ENCODE measurements at places on chromosomes 16 and 17. TPM values are rescaled to one million over a fixed set of nuclear protein-coding genes. Genes with fewer than 3 reads are reported as not detected.

GRCh38 chr17:30550512-30551273, 73.5 kb downstream of the GOSR1 start:
- H3K36me3 ChIP-seq = no peaks in the 10 kb centered on the region
- no peak overlapping the region for H3K4me3 ChIP-seq
- H3K27ac ChIP-seq = no peak overlapping the region

DNA sequence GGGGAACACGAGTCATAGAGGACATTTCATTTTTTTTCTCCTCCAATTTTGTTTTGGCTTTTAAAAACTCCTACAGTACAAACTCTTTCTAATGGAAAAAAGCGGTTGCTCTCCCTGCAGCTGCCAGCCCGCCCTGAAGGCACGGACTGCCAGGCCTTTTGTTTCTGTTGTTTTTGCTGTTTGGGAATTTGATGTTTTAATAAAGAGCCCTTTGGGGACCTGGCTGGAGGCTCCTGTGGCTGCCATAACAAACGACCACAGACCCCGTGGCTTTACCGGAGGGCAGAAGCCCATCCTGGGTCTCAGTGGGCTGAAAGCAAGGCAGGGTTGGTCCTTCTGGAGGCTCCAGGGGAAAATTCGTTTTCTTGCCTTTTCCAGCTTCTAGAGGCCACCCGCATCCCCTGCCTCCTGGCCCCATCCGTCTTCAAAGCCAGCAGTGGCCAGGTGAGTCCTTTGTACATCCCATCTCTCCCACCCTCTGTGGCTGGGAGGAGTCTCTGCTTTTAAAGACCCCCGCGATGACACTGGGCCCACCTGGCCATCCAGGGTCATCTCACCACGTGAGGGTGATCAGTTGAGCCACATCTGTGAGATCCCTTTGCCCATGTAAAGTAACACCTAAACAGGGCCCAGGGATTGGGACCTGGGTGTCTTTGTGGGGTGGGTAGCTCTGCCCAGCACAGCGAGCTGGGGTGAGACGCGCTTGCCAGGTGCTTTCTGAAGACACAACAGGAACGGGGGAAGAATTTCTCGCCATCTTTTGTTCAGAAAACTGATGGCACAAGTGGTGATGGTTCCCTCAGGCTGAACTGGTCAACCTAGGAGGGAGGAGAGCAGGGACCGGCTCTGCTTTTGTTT, 113.9 kb downstream of the BANP start:
- H3K27me3 ChIP-seq = no peaks in the 10 kb centered on the region
- DNase-seq = no peak
- H3K27ac ChIP-seq = no peak overlapping the region
- H3K4me1 ChIP-seq = peaks cover 28% of the 10 kb centered on the region
- no peaks in the 10 kb centered on the region for H3K36me3 ChIP-seq

DNA sequence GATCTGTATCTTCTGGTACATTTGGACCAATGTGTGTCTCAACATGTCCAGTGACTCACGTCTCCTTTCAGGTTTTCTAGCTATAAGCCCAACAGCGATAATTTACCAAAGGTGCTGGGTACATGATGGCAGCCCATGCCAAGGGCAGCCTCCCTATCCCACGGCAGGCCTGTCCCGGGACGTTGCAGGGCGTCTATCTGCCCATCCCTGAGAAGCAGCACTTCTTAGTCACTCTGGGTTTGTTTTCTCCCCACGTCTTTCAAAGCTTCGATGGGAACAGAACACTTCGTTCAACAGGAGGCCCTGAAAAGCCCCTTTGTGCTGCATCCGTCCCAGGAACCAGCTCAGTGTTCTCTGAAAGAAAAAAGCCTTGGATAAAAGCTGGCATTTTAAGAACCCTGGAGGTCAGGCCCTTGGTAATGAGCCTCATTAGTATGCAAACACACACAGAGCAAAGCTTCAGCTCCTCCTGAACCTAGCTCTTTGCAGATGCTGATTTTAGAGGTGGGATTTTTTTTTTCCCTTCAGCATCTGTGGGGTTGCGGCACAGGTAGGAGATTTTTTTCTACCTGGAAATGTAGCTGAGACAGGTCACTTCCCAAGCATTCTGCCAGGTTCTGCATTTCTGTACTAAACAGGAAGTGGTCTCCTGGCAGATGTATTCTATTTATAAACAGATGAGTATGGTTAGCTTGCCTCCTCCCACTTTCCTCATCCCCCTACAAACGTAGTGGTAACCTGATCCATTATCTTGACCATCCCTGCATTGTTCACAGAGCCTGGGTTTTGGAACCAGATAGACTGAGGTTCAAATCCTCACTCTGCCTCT, 17.5 kb upstream of the MT4 start:
- H3K4me3 ChIP-seq = no peak overlapping the region
- H3K36me3 ChIP-seq = no peaks in the 10 kb centered on the region
- H3K4me1 ChIP-seq = peaks cover 27% of the 10 kb centered on the region
- H3K27ac ChIP-seq = peak overlapping the region; percentile 77
- no peaks in the 10 kb centered on the region for H3K27me3 ChIP-seq

DNA sequence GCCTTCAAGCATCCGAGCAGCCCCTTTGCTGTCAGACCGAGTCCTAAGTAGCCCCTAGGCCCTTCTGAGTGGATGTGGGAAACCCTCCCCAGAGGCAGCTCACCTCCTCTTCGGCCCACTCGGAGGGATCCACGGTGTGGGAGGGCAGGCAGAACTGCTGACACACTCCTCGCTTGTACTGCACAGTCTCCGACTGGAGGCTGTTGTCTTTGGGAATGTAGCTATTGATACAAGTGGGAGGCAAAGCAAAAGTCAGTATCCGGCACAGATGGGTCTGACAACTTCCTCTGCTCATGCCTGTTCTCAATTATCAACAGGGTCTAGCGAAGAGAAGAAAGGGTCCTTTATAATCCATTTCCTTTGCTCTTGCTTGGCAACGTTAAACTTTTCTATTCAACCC, 25.9 kb upstream of the FOXJ1 start:
- DNase-seq = no peak
- H3K27ac ChIP-seq = no peak overlapping the region
- H3K4me3 ChIP-seq = no peak overlapping the region
- no peaks in the 10 kb centered on the region for H3K27me3 ChIP-seq
- peaks cover 8% of the 10 kb centered on the region for H3K4me1 ChIP-seq

DNA sequence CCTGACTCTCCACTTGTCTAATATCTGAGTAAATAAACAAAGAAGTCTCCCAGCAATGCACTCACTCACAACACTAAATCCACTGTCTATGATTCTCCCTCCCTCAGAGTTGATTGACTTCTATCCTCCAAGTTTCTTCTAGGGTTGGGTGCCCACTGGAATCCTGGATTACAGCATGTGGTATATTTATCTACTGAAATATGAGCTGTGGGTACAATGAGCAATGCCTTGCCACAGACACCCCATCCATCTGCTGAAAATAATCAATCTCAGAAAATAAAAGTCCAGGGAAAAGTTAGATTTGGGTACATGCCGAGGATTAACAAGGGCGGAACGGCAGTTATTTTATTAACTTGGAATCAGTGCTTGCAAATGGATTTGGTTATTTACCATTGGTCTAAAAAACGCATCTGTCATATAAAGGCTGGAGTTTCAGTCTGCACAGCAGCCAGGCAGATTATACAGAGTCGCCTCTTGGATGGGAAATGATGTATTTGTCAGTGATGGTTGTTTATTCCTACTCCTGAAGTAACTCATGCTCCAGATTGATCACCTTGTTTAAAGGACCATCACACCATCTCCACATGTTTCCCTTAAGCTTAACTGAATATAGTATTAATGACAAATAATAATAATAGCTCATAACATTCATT, 193.9 kb upstream of the SOX9 start:
- no peak for DNase-seq
- no peak overlapping the region for H3K4me3 ChIP-seq
- H3K4me1 ChIP-seq = no peaks in the 10 kb centered on the region
- no peak overlapping the region for H3K27ac ChIP-seq
- no peaks in the 10 kb centered on the region for H3K27me3 ChIP-seq

DNA sequence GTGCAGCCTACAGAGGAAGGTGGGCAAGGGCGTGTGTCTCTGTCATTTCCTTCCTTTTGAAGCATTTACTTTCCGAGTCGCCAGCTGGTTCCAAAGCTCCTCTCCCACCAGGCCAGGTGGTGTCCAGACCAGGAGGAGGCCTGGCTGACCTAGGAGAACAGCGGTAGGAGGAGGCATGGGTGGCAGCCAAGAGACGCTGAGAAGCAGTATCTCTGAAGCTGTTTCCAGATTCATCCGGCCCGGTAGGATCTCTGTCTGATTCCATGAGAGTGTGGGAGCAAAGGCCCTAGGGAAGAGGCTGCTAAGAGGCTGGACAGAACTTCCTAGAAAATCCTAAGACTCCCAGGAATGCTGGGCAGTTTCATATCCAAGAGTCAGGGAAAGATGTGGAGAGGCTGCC, 20.3 kb downstream of the MEOX1 start:
- H3K27ac ChIP-seq = no peak overlapping the region
- no peaks in the 10 kb centered on the region for H3K36me3 ChIP-seq
- H3K4me1 ChIP-seq = no peaks in the 10 kb centered on the region
- no peak for DNase-seq
- H3K4me3 ChIP-seq = no peak overlapping the region

GRCh38 chr16:11949527-11949926, 7.7 kb upstream of the NPIPB2 start:
- no peaks in the 10 kb centered on the region for H3K4me1 ChIP-seq
- DNase-seq = no peak
- no peaks in the 10 kb centered on the region for H3K27me3 ChIP-seq

- H3K4me3 ChIP-seq = no peak overlapping the region
- peaks cover 3% of the 10 kb centered on the region for H3K36me3 ChIP-seq
- peak; percentile 21 for DNase-seq
- no peak overlapping the region for H3K27ac ChIP-seq
- H3K27me3 ChIP-seq = no peaks in the 10 kb centered on the region
Observed at GRCh38 chr17:30278032-30278431, 13.7 kb downstream of the BLMH start.

DNA sequence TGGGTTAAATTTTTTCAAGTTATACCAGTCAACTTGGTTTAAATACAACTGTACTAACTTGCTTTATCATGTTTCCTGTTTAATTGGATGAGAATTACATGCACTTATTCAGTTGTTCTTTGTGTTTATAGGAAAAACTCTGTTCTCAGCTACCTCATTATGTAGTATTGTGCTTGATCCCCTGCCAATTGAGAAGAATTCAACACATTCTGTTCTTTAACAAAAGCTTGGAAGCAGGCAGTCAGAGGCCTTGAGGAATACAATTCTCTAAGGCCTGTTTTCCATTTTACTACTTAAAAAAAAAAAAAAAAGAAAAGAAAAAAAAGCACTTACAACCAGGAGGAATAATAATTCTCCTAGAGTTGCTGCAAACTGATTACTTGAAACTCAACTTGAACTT, 60.6 kb upstream of the CMIP start:
- H3K27me3 ChIP-seq = no peaks in the 10 kb centered on the region
- peaks cover 14% of the 10 kb centered on the region for H3K4me1 ChIP-seq
- H3K4me3 ChIP-seq = no peak overlapping the region
- DNase-seq = no peak

The KCTD19 gene
- 0.20 TPM for total RNA-seq

The CHST5 gene
- not detected for total RNA-seq

The EVI2A gene
- total RNA-seq = 4.8 TPM

The C16orf74 gene
- total RNA-seq = not detected

The PLA2G10 gene
- total RNA-seq = not detected

Data from tibial nerve (tissue), 4 donors.